ENCODE measurements at places on chromosomes 4 and X. TPM values are rescaled to one million over a fixed set of nuclear protein-coding genes. Genes with fewer than 3 reads are reported as not detected.
A peak's percentile ranks its signal among the peaks of the same experiment; 100 is the strongest.

RTL5 gene
- total RNA-seq = 1.2 TPM

KLB gene
- 0.64 TPM for total RNA-seq

CLDN34 gene
- 0.27 TPM for total RNA-seq

SPANXN3 gene
- not detected for total RNA-seq

BEX5 gene
- 2.0 TPM for total RNA-seq

XK gene
- 27.8 TPM for total RNA-seq

EGF gene
- total RNA-seq = 2.2 TPM

SATL1 gene
- total RNA-seq = not detected

RHOXF2B gene
- not detected for total RNA-seq

- H3K36me3 ChIP-seq = no peaks in the 10 kb centered on the region
- peak overlapping the region; percentile 90 for H3K4me3 ChIP-seq
- no peaks in the 10 kb centered on the region for H3K27me3 ChIP-seq
- peak overlapping the region; percentile 74 for H3K27ac ChIP-seq
These were observed 681 bp downstream of the EXOC1 start for GRCh38 chr4:55854129-55854528.

- no peaks in the 10 kb centered on the region for H3K27me3 ChIP-seq
- H3K4me3 ChIP-seq = no peak overlapping the region
- H3K36me3 ChIP-seq = no peaks in the 10 kb centered on the region
- H3K4me1 ChIP-seq = no peaks in the 10 kb centered on the region
- no peak overlapping the region for H3K27ac ChIP-seq
These were observed 97.2 kb upstream of the ADRA2C start for GRCh38 chr4:3668825-3669552.

DNA sequence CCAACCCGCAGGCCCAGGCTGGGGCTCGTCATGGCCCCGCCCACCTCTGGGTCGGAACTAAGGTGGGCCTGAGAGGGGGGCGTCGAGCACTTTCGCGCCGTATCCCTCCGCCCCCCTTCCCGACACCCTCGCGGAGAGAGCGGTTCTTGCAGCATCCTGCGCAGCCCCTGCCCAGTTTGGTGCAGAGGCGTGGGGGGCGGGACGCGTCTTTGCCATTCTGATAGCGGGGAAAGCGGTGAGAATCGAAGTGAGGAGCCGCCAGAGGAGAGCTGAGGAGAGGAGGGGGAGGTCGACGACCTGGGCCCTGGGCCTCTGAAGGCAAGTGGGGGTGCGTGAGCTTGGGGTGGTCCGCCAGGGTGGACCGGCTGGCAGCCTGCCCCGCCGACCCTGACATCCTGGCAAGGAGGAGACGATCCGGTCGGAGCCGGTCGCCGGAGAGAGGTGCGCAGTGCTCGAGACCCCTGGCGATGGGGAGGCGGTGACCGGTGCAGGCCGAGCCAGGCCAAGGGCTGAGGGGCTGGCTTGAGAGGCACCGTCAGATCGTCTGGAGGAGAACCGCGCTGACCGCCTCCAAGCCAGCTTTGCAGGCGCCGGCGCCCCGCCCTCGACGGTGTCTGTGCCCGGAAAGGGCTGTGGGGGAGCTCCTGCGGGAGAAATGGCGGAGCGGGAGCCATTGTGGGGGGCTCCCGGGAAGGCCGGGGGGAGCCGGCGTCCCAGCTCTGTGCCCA, 25.5 kb downstream of the GPRASP3 start:
- H3K36me3 ChIP-seq = no peaks in the 10 kb centered on the region
- H3K4me3 ChIP-seq = peak overlapping the region; percentile 51
- H3K27me3 ChIP-seq = no peaks in the 10 kb centered on the region
- H3K27ac ChIP-seq = no peak overlapping the region
- no peaks in the 10 kb centered on the region for H3K4me1 ChIP-seq
- peak; percentile 33 for DNase-seq

GRCh38 chr4:12724510-12724909, 759.6 kb downstream of the RAB28 start:
- H3K4me3 ChIP-seq = no peak overlapping the region
- H3K27me3 ChIP-seq = no peaks in the 10 kb centered on the region
- H3K36me3 ChIP-seq = no peaks in the 10 kb centered on the region
- no peak overlapping the region for H3K27ac ChIP-seq

- no peaks in the 10 kb centered on the region for H3K4me1 ChIP-seq
- H3K36me3 ChIP-seq = no peaks in the 10 kb centered on the region
- H3K27ac ChIP-seq = no peak overlapping the region
- no peaks in the 10 kb centered on the region for H3K27me3 ChIP-seq
These were observed 24.5 kb upstream of the MAMLD1 start for GRCh38 chrX:150338615-150339014.

DNA sequence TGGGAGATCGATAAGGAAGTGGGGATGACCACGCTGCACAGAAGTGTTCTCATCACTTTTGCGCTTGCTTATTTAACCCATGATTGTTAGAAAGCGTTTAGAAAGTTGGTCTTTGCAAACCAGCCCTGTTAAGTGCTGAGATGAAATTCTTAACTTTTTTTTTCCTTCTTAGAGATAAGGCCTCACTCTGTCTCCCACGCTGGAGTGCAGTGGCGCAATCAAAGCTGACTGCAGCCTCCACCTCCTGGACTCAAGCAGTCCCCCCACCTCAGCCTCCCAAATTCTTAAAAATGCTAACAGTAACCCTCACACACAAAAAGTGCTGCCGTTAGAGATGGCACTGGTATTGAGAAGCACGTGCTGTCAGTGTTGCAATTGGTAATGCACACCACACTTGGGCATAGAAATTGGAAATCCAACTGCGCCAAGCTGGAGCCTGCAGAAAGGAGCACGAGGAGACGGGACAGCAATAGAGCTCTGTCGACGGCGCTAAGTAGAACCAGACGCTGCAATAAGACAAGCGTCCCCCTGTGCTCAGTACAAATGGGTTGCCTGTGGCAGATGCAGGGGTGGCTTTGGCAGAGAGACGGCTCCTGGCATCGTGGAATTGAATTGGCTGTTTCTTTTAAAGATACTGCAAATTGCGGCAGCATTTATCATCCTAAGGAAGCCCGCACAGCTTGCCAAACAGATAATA, 113.4 kb downstream of the TBL1X start:
- H3K4me1 ChIP-seq = no peaks in the 10 kb centered on the region
- no peaks in the 10 kb centered on the region for H3K36me3 ChIP-seq

DNA sequence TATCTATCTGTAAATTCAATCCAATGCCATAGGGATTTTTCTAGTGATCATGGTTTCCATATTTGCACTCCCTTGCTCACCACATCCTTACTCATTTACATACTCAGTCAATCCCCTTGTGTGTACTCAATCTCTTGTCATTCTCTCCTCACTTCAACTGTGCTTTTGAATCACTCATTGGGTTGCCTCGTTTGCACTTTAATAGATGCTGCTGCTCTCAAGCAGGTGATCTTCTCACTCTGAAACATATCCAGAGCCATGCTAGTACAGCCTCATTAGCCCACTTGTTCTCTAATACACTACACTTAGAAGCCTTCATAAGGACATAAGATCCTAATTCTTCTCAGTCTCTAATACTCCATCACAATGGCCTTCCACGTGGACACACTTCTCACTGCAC, 507.9 kb downstream of the TECRL start:
- H3K4me1 ChIP-seq = no peaks in the 10 kb centered on the region
- H3K4me3 ChIP-seq = no peak overlapping the region
- no peaks in the 10 kb centered on the region for H3K36me3 ChIP-seq
- DNase-seq = no peak

GRCh38 chrX:141989134-141989533, 85.4 kb downstream of the MAGEC1 start:
- no peaks in the 10 kb centered on the region for H3K4me1 ChIP-seq
- no peaks in the 10 kb centered on the region for H3K36me3 ChIP-seq
- no peaks in the 10 kb centered on the region for H3K27me3 ChIP-seq

DNA sequence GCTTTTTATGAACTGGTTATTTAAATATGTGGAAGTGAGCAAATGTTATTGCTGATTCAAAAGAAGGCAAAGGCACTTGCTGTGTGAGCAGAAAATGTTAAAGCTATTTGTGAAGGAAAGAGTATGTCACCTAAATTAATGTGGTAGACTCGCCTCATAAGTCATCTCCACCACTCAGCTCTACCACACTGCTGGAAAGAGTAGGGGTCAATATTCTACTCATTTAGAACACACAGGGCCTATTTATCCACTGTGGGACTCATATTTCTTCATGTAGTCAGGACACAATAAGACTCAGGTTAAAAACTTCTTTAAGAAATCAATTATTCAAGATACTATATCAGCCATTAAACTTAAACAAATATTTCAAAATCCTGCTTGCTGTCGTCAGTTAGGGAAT, 106.5 kb downstream of the SLC7A11 start:
- no peak overlapping the region for H3K27ac ChIP-seq
- DNase-seq = no peak
- H3K36me3 ChIP-seq = no peaks in the 10 kb centered on the region
- no peaks in the 10 kb centered on the region for H3K27me3 ChIP-seq
- H3K4me3 ChIP-seq = no peak overlapping the region
